ENCODE measurements at places on chromosomes 7 and 10.

DNA sequence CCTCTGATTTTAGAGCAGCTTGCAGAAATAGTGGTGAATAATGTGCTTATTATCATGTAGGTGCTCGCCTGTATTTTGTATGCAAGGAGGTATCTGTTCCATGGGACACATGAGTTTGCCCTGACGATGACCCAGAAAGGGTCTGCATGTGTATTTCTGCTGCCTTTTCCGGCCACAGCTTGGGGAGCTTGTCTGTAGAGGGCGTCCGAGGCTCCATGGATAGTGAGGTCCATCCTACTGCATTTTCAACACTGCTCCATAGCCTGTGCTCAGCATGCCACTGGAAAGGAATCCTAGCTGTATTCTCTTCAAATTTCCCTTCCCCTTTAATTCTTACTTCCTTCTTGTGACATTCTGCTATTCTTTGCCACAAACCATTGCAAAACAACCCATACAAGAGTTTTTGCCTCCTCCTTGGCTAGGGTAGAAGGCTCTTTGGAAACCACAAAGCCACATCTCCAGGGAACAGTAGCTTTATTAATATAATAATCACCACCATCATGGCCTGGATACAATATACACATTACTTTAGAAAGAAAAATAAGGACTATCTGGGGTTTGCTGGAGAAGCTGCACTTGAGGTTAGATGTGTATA lies 127.7 kb downstream of the DYNC1I1 start:
- no peak for DNase-seq

- no peak for DNase-seq
These were observed 32.4 kb downstream of the NKX6-2 start for GRCh38 chr10:132753596-132753995.

- no peak for DNase-seq
These were observed 72.5 kb upstream of the CTBP2 start for GRCh38 chr10:125232841-125233240.

- no peak for DNase-seq
These were observed 295.9 kb upstream of the ZNF32 start for GRCh38 chr10:43944381-43945093.

GRCh38 chr10:58840840-58841435 lies 328.3 kb downstream of the BICC1 start:
- no peak for DNase-seq

GRCh38 chr7:93463764-93464163 lies 110.8 kb downstream of the CALCR start:
- no peak for DNase-seq

DNA sequence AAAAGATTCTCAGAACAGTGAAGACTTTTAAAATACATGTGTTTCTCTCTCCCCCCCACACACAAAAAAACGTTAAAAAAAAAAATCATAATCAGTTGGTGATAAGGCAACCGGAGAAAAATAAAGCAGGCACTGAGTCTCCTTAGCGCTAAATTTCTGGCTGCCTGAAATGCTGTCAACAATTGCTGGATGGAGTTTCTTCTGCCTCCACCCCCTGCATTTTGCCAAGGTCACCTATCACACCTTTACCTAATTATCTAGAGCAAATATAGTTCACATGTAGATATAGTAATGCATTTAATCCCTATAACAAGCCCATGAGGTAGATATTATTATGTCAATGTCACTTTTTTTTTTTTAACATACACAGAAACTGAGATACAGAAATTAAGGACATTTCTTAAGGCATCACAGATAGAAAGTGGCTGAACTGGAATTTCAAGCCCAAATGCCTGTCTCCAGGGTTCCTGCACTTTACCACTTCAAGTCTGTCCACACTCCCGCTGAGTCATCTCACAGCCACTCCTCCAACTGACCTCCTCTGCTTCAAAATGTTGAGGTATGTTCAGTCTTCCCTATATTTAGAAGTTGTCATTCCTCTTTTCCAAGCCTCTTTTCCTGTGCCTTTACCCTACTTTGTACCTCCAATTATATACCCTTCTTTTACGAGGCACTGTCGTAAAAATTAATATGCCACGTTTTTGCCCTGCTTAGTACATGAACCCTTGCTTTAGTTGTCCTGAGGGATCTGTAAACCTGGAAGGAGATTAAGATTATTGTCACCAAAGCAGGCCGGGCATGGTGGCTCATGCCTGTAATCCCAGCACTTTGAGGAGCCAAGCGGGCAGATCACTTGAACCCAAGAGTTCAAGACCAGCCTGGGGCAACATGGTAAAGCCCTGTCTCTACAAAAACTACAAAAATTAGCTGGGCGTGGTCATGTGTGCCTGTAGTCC lies 72.8 kb upstream of the MPP7 start:
- no peak for DNase-seq
